ENCODE measurements at places on chromosomes 16 and 17.

DNA sequence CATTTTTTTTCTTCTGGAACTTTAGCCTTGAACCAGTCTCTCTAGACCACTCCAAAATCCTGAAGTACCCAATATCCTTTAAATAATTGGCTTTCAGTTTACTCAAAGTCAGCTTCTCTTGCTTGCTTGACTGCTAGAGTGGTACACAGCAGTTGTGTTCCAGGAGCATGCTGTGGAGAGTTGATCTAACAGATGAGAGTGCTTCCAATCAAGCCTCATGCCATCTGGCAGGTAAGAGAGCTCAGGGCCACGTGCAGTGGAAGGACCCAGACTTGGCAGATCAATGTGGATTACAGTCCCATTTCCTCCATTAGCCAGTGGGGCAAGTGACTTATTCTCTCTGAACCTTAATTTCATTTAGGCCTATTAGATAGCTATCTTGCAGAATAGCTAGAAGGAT lies 15.7 kb downstream of the CNEP1R1 start:
- H3K4me1 ChIP-seq: peaks cover 21% of the 10 kb centered on the region
- peaks cover 9% of the 10 kb centered on the region for H3K36me3 ChIP-seq
- no peaks in the 10 kb centered on the region for H3K27me3 ChIP-seq
- H3K4me3 ChIP-seq: no peak overlapping the region

- no peak overlapping the region for H3K27ac ChIP-seq
- no peak for DNase-seq
- H3K4me1 ChIP-seq: peaks cover 10% of the 10 kb centered on the region
These were observed 13.2 kb downstream of the FLCN start for GRCh38 chr17:17223736-17224135.

GRCh38 chr17:81641825-81642489 lies 5.0 kb downstream of the TSPAN10 start:
- DNase-seq: no peak
- H3K4me1 ChIP-seq: peaks cover 5% of the 10 kb centered on the region
- no peaks in the 10 kb centered on the region for H3K36me3 ChIP-seq
- no peak overlapping the region for H3K27ac ChIP-seq
- no peak overlapping the region for H3K4me3 ChIP-seq
- no peaks in the 10 kb centered on the region for H3K27me3 ChIP-seq

DNA sequence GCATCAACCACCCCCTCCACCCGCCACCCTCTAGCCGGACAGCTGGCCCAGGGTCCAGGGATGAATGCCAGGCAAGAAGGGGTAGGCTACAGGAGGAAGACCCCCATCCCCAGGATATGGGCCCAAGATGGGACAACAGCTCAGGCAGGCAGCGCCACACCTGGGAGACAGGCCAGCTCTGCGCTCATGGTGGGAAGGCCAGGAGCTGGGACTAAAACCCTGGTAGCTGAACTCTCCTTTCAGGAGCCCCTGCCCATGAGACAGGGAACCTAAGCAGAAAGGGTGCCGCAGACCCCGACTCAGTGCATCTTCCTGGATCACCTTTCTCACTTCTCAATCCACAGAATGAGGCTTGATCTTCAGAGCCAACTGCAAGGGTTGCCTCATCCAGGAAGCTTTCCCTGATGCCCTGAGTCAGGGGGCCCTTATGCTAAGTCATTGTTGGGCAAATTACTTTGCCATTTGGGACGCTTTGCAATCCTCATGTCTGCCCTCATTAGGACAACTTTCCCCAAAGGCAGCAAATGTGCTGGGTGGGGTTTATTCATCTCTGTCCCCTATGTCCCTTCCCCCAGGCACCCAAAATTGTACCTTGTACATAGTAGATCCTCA lies 9.0 kb downstream of the ZDHHC1 start:
- no peaks in the 10 kb centered on the region for H3K27me3 ChIP-seq
- no peak overlapping the region for H3K27ac ChIP-seq
- no peak overlapping the region for H3K4me3 ChIP-seq
- H3K36me3 ChIP-seq: no peaks in the 10 kb centered on the region
- no peak for DNase-seq
- H3K4me1 ChIP-seq: no peaks in the 10 kb centered on the region

DNA sequence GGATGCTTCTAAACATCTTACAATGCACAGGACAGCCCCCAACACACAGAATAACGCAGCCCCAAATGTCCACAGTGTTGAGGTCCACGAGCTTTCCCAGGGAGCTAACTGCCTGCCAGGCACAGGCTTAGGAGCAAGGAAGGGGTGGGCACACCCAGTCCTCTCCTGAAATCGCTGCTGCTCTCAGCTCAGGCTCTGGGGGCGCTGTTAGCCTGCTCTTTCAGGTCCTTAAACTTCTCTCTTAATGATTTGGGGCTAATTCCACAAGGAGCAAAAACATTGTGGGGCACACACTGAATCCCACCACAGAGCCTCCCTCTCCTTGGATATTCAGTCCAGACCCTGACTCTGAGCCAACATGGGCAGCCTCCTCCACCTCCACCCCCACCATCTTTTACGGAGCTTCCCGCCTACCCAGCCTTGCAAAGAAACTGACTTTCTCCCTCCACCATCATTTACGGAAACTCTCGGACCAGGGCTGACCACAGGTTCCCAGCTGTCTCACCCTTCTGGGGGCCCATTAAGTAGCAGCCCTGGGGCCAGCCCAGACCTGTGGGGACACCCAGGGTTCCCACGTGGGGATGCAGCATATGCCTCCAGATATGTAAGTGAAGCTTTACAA lies 1.1 kb downstream of the CD300H start:
- H3K36me3 ChIP-seq: no peaks in the 10 kb centered on the region
- H3K27ac ChIP-seq: no peak overlapping the region
- H3K4me1 ChIP-seq: no peaks in the 10 kb centered on the region
- no peaks in the 10 kb centered on the region for H3K27me3 ChIP-seq
- peak; percentile 58 for DNase-seq

GRCh38 chr17:65783845-65784334 lies 222.4 kb upstream of the AXIN2 start:
- H3K36me3 ChIP-seq: no peaks in the 10 kb centered on the region
- H3K27ac ChIP-seq: peak overlapping the region; percentile 25
- no peaks in the 10 kb centered on the region for H3K27me3 ChIP-seq

DNA sequence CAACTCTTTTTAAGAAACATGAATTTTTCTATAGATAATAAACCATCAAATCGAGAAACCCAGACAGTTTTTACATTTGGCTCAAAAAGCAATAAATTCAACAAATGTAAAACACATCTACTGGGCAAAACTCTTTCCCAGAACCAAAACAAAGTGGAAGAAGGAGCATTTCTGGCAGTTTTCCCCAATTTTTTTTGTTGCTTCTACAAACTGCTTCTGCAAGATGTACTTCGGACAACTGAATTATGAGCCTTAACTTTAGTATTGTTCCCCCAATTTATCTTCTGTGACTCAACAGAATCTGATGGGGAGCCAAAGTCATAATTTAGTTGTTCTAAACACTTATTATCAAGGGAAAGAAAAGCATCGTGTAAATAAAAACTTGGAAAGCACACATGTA lies 1047.2 kb downstream of the CDH11 start:
- no peak overlapping the region for H3K4me3 ChIP-seq
- no peaks in the 10 kb centered on the region for H3K36me3 ChIP-seq
- no peak overlapping the region for H3K27ac ChIP-seq
- DNase-seq: no peak

DNA sequence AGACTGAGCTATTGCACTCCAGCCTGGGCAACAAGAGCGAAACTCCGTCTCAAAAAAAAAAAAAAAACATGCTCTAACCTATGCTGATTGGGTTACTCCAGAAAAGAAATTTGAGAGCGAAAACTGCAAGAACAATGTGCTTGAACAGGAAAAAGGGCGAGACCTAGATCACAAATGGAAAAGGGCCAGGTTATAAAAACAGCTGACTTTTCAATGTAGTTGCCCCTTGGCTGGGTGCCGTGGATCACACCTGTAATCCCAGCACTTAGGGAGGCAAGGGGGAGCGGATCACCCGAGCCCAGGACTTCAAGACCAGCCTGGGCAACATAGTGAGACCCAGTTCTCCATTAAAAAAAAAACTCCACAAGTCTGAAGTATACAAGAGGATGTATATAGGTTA lies 48.8 kb downstream of the MRM3 start:
- H3K27me3 ChIP-seq: no peaks in the 10 kb centered on the region
- no peaks in the 10 kb centered on the region for H3K4me1 ChIP-seq
- H3K36me3 ChIP-seq: no peaks in the 10 kb centered on the region
- H3K4me3 ChIP-seq: no peak overlapping the region

DNA sequence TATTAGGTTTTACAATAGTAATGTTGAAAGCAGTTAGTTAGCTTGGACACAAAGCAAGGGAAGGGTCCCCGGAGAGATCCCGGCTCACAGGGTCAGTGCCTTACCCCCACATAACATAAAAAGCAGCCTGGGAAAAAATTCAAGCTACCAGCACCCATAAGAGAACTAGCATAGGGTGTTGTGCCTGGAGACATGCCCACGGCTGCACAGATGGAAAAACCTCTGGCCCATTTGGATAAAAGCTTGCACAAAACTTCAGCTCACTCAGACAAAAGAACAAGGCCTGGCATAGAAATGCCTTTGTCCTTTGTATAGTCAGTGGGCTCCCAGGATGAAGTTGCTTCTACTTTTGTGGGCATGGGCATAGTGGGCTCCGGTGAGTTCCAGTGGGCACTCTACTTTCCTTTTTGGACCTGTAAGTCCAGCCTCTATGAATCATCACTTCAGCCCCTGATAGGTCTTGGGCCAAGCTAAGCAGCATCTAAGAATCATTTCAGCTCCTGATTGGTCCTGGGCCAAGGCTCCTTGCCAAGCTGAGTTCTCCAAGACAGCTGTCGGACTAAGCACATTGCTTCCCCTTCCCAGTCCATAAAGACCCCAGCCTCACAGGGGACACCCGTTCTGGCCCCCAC lies 1.3 kb upstream of the RDM1 start:
- DNase-seq: no peak
- H3K4me3 ChIP-seq: no peak overlapping the region
- no peak overlapping the region for H3K27ac ChIP-seq
- H3K4me1 ChIP-seq: no peaks in the 10 kb centered on the region
- no peaks in the 10 kb centered on the region for H3K36me3 ChIP-seq

DNA sequence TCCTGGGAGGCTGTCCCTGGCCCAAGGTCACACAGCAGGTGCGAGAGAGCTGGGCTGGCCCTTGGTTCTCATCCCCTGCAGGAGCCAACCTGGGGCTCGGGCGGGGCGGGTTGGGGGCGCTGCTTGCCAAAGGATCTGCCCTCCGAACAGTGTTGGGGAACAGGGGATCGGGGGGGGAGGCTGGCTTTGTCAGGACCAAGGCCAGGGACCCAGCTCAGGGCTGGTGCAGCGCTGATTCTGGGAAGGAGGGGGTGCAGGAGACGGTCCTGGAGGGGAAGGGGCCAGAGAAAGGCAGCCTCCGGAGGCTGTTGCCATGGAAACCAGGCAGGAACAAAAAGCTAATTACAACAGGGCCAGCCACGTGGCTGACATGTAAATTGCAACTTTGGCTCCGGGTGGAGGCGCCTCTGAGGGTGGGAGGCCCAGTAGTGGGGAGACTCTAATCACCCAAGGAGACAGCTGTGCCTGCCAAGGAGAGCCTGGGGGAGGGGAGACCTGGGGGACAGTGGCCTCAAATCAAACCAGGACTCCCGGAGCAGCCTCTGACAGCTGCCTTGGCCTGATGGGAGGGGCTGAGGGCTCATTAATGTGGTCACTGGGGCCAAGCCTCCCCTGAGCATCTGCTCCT lies 1.3 kb downstream of the TUBB3 start:
- no peaks in the 10 kb centered on the region for H3K27me3 ChIP-seq
- H3K27ac ChIP-seq: no peak overlapping the region
- H3K4me1 ChIP-seq: peaks cover 40% of the 10 kb centered on the region
- peak; percentile 86 for DNase-seq
- peaks cover 4% of the 10 kb centered on the region for H3K36me3 ChIP-seq

- H3K4me3 ChIP-seq: no peak overlapping the region
- no peaks in the 10 kb centered on the region for H3K36me3 ChIP-seq
- no peaks in the 10 kb centered on the region for H3K4me1 ChIP-seq
- no peak for DNase-seq
- H3K27me3 ChIP-seq: no peaks in the 10 kb centered on the region
These were observed 1.7 kb upstream of the STAT5A start for GRCh38 chr17:42286411-42287221.

GRCh38 chr16:11757671-11758545 lies 15.3 kb upstream of the TXNDC11 start:
- H3K4me1 ChIP-seq: no peaks in the 10 kb centered on the region
- no peak overlapping the region for H3K27ac ChIP-seq
- no peaks in the 10 kb centered on the region for H3K27me3 ChIP-seq
- no peak overlapping the region for H3K4me3 ChIP-seq

- no peak for DNase-seq
- no peak overlapping the region for H3K27ac ChIP-seq
- no peak overlapping the region for H3K4me3 ChIP-seq
- H3K4me1 ChIP-seq: peaks cover 18% of the 10 kb centered on the region
- no peaks in the 10 kb centered on the region for H3K27me3 ChIP-seq
These were observed 34.2 kb downstream of the PPM1E start for GRCh38 chr17:58789831-58790230.
